Esophagus muscularis mucosa (tissue), 4 donors: ENCODE measurements at places on chromosomes 7 and 10. TPM values are rescaled to one million over a fixed set of nuclear protein-coding genes. Genes with fewer than 3 reads are reported as not detected.

TRIM50 gene
- not detected for total RNA-seq

SLC18A3 gene
- total RNA-seq = 1.0 TPM

WNT8B gene
- not detected for total RNA-seq

MYO1G gene
- total RNA-seq = 4.2 TPM

CPN1 gene
- not detected for total RNA-seq

PRPS1L1 gene
- not detected for total RNA-seq

DNA sequence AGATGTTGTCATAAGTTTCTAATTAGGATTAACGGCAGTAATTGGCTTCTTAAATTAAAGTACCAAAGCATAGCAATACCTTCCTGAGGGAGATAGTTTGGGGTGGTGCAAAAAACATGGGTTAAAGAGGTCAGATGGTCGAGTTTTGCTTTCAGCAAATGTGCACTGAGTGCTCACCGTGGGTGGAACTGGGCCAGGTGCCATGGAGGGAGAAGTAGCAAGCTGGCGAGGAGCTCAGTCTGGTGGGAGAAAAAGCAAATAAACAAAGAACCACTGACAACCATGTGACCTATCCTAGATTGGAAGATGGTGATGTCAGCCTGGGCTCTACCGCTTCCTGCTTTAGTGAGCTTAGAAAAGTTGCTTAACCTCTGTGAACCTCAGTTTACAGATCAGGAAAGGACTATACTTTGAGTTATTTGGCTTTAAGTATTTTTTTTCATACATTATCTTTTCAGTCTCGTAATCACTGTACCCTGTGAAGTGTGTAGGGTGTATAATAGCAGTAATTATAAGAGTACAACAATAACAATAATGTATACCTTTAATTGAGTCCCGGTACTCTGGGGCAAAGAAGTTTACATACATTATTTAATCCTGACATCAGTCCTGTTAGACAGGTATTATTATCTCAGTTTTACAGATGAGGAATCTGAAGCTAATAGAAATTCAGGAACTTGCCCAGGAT lies 69.0 kb upstream of the PDCD4 start:
- peaks cover 27% of the 10 kb centered on the region for H3K4me1 ChIP-seq
- no peak for DNase-seq

- no peaks in the 10 kb centered on the region for H3K27me3 ChIP-seq
- peaks cover 60% of the 10 kb centered on the region for H3K4me1 ChIP-seq
- peak overlapping the region; percentile 31 for H3K27ac ChIP-seq
Observed at GRCh38 chr10:97682042-97682441, 5.0 kb downstream of the AVPI1 start.

GRCh38 chr10:84267503-84268126 lies 22.8 kb downstream of the RGR start:
- H3K36me3 ChIP-seq = no peaks in the 10 kb centered on the region
- no peak overlapping the region for H3K4me3 ChIP-seq
- no peak for DNase-seq

DNA sequence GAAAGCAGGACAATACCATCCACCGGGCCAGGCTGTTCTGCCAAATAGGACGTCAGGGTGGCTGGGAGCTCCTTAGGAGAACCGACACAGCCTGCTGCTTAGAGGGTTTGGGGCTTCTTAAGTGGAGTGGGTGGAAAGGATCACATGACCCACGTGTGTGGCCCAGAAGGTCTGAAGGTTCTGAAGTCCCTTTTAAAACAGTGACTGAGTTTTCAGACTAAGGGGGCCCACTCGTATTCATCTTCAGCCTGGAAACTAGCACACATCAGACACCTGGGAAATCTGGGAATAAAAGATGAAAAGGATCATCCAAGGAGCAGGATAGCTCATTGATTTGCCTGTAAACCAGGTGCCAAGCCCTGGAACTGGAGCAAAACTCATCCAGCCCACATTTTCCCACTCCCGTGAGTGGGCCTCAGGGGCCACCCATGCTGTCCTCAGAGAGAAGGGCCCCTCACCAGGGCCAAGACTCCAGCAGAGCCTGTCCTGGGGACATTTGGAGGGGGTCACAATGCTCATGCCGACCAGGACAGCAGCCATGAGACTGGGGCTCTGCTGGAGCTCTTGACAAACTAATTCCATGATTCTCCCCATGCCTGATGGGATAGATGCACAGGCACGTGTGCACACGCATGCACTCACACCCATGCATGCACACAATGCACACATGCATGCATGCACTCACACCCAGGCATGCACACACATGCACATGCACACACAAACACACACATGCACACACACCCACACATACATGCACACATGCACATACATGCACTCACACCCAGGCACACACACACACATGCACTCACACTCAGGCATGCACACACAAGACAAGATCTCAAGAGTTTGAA lies 168.8 kb upstream of the PPP2R2D start:
- no peaks in the 10 kb centered on the region for H3K4me1 ChIP-seq
- DNase-seq = no peak

DNA sequence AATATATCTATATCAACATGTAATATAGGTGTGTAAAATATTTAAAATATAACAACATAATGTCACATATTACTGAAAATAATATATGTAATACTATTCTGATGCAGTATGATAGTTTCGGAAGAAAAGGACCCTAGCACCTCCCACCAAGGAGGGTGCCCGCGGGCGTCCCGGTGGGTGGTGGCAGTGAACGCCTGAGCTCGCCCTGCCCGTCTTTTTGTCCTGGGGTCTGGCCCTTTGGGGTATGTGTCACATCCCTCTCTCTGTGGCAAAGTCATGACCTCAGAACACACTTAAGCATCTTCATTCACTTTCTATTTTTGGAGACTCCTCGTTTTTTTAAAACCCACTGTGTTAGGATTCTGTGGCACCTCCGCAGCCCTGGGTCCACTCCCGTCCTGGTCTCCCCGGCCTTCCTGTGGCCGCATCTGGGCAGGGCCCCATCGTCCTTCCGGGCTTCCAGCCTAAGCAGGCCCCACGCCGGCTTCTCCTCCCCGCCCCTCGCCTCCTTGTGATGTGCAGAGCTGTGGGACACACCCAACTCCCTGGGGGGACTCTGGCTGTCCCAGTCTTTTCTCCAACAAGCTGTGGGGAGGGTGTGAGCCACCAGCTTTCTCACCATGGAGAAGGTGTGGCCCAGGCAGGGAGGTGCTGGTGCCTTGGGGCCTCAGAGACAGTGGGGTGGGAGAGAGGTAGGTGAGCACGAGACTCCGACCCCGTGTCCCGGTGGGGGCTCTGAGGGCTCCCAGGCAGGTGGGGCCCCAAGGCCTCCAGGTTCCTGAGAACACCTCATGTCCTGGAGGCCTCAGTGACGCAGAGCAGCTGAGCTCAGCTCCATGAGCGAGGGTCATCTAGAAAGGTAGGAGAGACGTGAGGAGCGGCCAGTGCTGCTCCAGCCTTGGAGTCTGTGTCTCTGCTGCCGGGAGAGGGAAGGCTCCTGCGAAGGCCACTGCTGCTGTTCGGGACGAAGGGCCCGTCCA lies 16.5 kb downstream of the PWWP2B start:
- H3K4me3 ChIP-seq = no peak overlapping the region
- peaks cover 94% of the 10 kb centered on the region for H3K4me1 ChIP-seq
- H3K27ac ChIP-seq = peak overlapping the region; percentile 83
- no peaks in the 10 kb centered on the region for H3K36me3 ChIP-seq
- DNase-seq = no peak

GRCh38 chr7:43943417-43944187 lies 17.4 kb downstream of the UBE2D4 start:
- no peaks in the 10 kb centered on the region for H3K4me1 ChIP-seq
- no peak for DNase-seq
- H3K27ac ChIP-seq = no peak overlapping the region
- H3K27me3 ChIP-seq = no peaks in the 10 kb centered on the region

DNA sequence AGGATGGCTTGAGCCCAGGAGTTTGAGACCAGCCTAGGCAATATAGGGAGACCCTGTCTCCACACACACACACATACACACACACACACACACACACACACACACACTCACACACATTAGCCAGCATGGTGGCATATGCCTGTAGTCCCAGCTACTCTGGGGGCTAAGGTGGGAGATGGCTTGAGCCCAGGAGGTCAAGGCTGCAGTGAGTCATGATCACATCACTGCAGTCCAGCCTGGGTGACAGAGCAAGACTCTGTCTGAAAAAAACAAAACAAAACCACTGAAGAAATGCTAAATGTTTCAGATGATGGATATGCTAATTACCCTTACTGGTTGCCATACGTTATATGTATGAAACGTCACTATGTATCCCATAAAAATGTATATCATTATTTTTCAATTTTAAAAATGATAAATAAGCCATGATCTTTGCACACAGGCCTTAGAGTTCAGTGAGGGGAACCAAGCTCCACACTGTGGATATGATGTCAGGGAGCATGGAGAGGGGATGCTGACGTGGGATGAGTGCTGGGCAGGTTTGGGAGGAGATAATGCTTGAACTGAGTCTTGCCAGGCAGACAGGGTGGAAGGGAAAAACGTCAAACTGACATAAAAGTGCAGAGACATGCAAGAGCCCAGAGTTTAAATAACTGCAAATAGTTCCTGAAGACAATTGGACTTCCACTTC lies 45.9 kb upstream of the ARHGAP12 start:
- H3K4me1 ChIP-seq = peaks cover 3% of the 10 kb centered on the region
- no peaks in the 10 kb centered on the region for H3K27me3 ChIP-seq
- no peak overlapping the region for H3K4me3 ChIP-seq
- H3K36me3 ChIP-seq = no peaks in the 10 kb centered on the region
- no peak overlapping the region for H3K27ac ChIP-seq

GRCh38 chr10:100886521-100886920 lies 26.2 kb upstream of the SLF2 start:
- H3K4me3 ChIP-seq = no peak overlapping the region
- H3K4me1 ChIP-seq = peaks cover 11% of the 10 kb centered on the region
- no peak for DNase-seq
- no peaks in the 10 kb centered on the region for H3K36me3 ChIP-seq
